ENCODE measurements at places on chromosomes 16 and 17.

GRCh38 chr17:41739661-41740352, 5.4 kb upstream of the HAP1 start:
- no peak for DNase-seq

GRCh38 chr16:71216714-71217113, 13.8 kb downstream of the HYDIN start:
- DNase-seq, result no peak

DNA sequence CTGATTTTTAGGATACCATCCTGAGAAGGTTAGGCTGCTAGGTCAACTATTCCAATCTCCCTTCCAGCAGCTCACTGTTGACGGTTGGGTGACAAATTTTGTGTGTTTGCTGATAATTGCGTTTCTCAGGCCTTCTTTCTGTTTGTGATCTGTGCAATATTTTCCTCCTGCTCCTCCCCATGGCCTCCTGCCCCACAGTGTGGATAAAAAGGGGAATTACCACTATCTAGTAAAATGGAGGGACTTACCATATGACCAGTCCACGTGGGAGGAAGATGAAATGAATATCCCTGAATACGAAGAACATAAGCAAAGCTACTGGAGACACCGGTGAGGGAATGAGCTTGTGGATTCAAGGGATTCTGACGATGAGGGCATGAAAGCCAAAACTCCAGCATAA, 9.2 kb downstream of the CHD3 start:
- DNase-seq, result peak; percentile 40

- no peak for DNase-seq
Measured at GRCh38 chr16:49332589-49333258, 40.9 kb upstream of the C16orf78 start.

- no peak for DNase-seq
Measured at GRCh38 chr17:65954148-65954449, 237.8 kb downstream of the CEP112 start.

GRCh38 chr16:52819405-52819804, 233.3 kb downstream of the CHD9NB start:
- DNase-seq, result no peak

GRCh38 chr16:47156680-47157215, 13.0 kb upstream of the NETO2 start:
- no peak for DNase-seq

GRCh38 chr16:51697454-51697853, 546.4 kb upstream of the SALL1 start:
- DNase-seq, result no peak
